ENCODE measurements at places on chromosomes 4 and X.
A peak's percentile ranks its signal among the peaks of the same experiment; 100 is the strongest.

DNA sequence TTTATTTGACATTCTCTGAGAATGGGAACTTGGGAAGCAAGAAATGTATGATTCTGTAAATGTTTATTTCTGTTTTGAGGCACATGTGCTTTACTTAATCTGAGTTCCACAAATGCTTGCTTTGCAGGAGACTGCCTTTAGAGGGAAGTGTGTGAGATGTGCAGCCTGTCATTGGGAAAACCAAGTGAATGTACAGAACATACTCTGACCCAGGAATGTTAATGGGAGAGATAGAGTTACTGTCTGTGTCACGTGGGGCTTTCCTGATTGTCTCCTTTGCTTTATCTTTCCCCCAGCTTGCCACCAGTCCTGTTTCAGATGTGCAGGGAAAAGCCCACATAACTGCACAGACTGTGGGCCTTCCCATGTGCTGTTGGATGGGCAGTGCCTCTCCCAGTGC lies 218.6 kb upstream of the ANXA3 start:
- no peak for DNase-seq

GRCh38 chr4:83850435-83850834 lies 314.5 kb downstream of the GPAT3 start:
- DNase-seq = no peak

DNA sequence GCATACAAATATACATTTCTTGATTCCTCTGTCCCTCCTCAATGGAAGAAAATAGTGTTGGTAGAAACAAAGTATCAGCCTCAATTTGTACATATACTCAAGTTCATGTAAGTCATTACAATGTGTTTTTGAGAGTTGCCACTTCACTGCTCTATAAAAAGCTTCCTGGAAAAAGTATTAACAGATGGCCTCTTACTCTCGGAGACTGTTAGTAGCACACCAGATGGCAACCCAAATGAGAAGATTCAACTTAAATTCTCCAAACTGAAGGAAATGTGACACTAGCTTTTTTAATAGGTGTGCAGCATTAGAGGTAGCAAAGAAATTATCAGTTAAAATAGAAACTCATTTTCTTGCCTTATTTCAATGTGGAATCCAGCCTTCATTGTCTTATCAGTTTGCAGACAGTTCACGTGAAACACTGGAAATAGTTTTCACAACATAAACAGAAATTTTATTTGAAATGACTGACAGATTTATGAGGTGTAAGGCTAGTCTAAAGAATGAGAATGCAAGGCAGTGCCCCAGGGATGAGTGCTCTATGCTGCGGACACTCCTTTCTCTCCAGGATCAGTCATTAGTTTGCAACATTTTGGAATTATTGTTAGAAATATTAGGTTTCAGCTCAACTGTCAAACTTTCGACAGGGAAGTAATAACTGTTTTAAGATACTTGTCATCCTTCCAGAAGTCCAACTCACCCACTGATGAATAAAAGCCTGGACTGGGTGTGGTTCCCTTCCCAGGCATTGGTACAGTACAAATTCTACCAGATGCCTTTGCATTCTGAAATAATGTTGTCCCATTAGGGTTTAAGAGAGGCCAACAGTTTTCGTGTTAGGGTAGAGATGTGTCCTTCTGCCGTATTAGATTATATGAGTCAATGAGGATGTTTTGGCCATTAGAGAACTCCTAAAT lies 50.9 kb downstream of the IDS start:
- no peak for DNase-seq

DNA sequence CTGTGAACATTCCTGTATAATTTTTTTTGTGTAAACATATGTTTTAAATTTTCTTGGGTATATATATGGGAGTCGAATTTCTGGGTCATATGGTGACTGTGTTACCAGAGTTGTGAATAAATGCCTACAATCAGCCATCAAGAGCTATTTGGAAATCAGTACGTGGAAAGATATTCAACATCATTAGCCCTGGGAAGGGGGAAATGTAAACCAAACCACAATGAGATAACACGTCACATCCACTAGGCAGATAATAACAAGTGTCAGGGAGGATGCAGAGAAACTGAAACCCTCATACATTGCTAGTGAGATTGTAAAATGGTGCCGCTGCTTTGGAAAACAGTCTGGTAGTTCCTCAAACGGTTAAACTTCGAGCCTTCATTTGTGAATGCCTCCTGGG lies 43.9 kb downstream of the LUZP4 start:
- no peak for DNase-seq

GRCh38 chrX:114152130-114152529 lies 431.8 kb upstream of the HTR2C start:
- DNase-seq = no peak

DNA sequence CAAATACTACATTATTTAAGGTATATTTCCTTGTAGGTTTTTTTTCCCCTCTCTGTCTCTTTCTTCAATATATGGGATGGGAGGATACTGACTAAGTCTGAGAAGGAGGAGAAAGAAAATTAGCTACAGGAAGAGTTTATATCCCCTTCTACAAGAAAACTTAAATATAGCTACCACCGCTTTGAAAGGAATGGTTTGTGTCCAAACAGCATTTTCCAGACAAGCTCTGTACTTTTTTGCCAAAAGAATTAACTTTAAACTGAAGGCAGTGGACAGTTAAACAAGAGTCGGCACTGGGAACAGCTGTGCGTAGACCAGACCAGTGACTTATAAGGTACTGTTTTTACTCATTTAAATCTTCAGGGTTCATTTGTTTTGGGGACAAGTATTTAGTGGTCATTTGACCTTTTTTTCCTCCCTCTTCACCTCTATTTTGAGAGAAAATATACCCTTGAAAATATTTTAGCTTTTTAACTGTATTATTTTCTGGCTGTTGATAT lies 303.7 kb downstream of the ARHGAP24 start:
- no peak for DNase-seq

DNA sequence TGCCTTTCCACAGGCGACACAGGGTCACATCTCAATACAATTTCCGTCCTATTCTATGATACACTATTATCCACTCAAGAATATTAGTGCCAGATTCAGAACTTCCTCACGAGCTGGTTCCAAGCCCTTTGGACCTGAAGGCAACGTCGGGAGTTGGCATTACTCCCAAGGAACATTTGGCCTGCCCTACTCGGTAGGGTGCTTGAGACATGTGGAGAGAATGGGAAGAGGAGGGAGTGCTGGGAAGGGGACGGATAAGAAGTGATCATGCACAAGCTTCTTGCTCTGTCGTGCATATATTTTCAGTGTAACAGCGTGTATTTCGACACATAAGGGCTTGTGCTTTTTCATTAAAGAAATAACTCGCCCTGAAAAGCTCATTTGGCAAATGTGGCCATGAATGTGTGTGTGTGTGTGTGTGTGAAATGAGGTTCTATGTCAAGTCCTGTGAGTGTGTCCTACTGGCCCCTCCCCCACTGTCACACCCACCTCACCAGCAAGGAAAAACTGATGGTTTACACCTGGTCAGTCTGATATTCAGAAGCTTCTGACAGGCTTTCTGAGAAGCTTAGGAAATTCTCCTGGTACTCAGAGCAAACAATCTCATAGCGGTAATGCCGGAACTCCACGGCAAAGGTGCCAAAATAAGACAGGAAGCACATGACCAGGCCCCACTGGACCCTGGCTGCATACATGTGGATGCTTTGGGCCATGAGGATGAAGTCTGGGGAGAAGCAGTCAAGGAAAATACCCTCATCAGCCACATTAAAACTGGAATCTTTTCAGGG lies 54.8 kb downstream of the ENOPH1 start:
- DNase-seq = no peak

GRCh38 chrX:148552775-148553174 lies 52.4 kb downstream of the AFF2 start:
- DNase-seq = no peak

DNA sequence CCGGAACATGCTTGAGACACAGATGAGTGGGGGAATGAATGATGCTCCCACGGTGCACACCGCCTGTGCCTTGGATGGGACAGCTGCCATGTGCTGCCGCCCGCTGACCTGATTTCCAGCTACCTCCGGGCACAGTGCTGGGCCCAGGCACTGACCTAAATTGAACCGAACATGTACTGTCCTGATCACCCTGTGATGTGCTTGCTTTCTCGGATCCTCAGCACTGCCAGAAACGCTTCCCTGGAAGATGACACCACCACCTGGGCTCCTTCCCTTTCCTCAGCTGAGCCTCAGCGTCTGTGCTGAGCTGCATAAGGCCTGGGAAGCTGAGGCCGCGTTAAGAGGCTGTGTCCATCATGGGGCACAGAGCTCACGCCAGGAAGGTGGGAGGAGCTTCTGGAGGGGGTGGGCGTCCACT lies 39.3 kb upstream of the MXD4 start:
- no peak for DNase-seq

DNA sequence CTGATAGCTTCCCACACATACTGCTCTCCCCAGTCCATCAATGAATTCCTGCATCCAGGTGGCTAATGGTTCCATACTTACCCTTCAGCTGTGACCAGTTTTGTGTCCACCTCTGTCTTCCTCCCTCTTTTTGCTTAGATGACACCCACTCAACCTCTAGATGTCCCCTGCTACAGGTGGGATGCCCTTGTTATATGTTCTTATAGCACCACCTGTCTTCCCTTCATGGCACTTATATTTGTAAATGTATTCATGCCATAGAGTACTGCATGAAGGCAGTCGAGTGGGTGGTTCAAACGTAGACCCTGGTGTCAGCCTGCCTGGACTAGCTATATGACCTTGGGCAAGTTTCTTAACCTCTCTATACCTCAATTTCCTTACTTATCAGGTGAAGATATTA lies 6.5 kb upstream of the USP46 start:
- DNase-seq = peak; percentile 48

DNA sequence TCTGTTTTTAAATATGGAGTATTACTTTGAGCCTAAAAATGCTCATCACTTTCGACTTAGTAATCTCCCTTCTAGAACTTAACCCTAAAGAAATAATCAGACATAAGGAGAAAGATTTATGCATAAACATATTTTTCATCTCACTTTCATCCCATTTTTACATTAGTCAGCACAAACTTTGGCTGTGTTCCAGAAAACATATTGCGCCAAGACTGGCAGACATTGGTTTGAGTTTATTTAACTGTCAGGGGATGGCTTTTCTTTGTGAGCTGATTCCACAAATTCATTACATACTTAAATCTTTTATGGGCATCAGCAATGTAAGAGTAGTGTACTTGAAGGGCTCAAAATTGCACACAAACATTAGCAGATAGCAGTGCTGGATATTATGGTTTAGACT lies 23.7 kb downstream of the MAOA start:
- DNase-seq = no peak

- DNase-seq = no peak
Observed at GRCh38 chr4:49000806-49001205, 14.7 kb downstream of the CWH43 start.

DNA sequence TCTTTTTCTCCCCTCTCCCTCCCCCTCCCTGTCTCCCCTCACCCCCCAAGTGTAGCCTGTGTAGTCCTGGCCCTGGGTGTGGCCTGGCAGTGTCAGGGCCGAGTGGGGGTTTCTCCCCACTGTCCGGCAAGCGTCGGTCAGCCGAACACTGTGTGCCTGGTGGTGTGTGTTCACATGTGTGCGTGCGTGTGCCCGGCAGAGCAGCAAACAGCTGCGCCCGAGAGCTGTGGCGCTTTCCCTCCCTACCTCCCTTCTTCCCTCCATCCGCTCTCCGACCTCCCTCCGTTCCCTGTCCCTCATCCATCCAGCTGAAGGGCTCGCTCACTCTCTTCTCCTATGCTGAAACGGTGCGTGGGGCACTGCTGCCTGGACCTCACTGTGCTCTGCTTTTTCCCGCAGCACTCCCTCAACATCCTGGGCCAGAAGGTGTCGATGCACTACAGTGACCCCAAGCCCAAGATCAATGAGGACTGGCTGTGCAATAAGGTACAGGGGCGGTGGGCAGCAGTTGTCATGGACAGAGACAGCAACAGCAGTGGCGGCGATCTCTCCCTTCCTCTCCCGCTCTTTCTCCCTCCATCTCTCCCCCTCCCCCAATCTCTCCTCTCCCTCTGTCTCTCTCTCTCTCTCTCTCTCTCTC lies 17.4 kb upstream of the UBA1 start:
- DNase-seq = no peak

DNA sequence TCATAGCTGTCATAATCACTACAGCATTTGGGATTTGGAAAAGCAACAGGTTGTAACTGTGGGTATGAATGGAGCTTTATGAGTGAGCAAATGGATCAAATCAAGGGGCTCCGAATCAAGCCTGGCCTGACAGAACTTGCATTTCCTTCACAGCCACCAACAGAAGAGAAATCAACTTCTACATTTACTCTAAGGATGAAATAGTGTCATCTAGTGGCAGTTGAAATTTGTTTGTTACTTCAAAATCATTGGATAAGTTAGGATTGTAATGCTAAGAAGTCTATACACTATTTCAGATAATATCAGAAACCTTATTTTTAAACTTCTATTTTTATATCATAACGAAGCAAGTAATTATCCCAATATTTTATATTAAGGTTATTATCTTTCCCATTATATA lies 10.7 kb upstream of the WDR17 start:
- no peak for DNase-seq

- no peak for DNase-seq
Observed at GRCh38 chrX:149845385-149845784, 35.6 kb upstream of the MAGEA8 start.

GRCh38 chr4:86441175-86441936 lies 81.5 kb upstream of the MAPK10 start:
- no peak for DNase-seq

DNA sequence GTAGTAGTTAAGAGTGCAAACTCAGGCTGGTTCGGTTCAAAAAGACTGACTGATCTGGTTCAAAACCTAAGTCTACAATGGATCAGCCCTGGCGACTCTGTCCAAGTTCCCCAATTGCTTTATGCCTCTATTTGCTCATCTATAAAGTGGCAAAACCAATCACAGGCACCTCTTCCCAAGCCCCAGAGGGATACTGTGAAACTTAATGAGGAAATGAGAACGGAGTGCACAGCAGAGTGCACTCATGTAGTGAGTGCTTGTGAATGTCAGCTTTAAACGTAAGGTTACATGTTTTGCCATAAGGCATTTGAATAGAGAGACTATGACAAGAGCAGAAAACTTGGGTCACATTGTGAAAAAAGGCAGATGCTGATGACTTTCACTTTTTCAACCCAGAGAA lies 199.7 kb upstream of the KLF3 start:
- no peak for DNase-seq

DNA sequence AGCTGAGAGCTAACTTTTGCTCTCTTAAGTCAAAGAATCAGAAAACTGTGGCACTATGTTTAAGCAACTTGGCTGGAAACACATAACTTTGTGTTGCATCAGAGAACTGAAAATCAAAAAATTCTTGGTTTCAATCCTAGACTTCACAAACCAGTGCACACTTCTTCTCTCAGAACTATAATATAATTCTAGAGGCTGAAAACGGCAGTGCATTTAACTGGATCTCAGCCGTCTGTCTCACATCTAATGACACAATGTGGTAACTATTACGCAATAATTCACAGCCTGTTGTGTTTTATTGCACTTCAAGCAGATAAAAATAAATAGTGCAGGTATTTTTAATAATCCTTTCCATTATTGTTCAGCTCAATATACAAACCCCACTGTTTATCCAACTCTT lies 260.6 kb upstream of the DIAPH2 start:
- DNase-seq = no peak
